Body of pancreas (tissue), 4 donors: ENCODE measurements at places on chromosomes 4 and X.

GRCh38 chr4:184819786-184820185 lies 6.0 kb downstream of the ACSL1 start:
- no peaks in the 10 kb centered on the region for H3K36me3 ChIP-seq
- no peak for DNase-seq
- peaks cover 33% of the 10 kb centered on the region for H3K4me1 ChIP-seq
- no peak overlapping the region for H3K27ac ChIP-seq
- no peak overlapping the region for H3K4me3 ChIP-seq

- no peaks in the 10 kb centered on the region for H3K27me3 ChIP-seq
- no peak overlapping the region for H3K27ac ChIP-seq
- H3K4me1 ChIP-seq, result peaks cover 16% of the 10 kb centered on the region
Observed at GRCh38 chr4:184309241-184310170, 91.8 kb upstream of the ENPP6 start.

GRCh38 chr4:123832173-123833026 lies 435.8 kb downstream of the SPRY1 start:
- no peaks in the 10 kb centered on the region for H3K4me1 ChIP-seq
- no peak for DNase-seq
- no peaks in the 10 kb centered on the region for H3K36me3 ChIP-seq
- no peak overlapping the region for H3K4me3 ChIP-seq

DNA sequence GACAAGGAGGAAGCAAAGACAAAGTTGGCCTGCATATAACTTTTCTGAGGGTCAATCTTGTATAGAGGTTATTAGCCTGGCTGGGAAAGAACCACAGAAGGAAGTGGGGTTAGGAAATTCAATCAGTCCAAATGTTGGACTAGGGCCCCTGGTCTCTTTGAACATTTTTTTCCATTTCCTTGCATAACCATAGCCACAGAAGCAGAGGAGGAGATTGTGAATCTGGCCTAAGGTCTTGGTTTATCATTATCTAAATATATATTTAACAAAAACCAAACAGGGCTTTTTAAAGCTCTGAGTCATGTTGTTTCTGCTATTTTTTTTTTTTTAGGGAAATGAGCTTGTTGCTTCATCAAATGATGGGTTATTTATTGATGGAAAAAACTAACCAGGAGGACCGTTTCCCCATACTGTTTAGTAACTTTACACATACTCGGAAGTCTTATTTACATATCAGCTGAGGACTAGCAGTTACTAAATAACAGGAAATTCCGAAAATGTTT lies 97.7 kb upstream of the ACSL4 start:
- no peaks in the 10 kb centered on the region for H3K36me3 ChIP-seq
- H3K27ac ChIP-seq, result peak overlapping the region; percentile 59
- peaks cover 9% of the 10 kb centered on the region for H3K4me1 ChIP-seq
- no peaks in the 10 kb centered on the region for H3K27me3 ChIP-seq
- no peak for DNase-seq
- H3K4me3 ChIP-seq, result no peak overlapping the region

DNA sequence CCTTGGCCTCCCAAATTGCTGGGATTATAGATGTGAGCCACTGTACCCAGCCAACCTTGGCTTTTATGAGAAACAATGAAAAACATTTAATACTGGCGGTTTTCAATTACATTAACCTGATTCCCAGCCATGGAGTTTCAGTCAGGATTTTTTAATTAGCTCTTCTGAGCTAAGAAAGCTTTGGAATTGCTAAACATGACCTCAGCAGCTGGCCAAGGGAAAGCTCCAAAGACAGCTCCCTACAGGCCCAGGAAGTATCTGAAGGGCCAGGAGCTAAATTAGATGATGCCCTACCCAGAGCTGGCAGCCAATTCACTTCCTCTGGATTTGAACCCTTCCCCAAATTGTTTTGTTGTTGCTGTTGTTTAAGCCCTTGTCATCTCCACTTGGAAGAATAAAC lies 26.5 kb upstream of the FUNDC1 start:
- H3K27me3 ChIP-seq, result no peaks in the 10 kb centered on the region
- no peak for DNase-seq
- H3K4me3 ChIP-seq, result no peak overlapping the region
- H3K27ac ChIP-seq, result no peak overlapping the region
- H3K4me1 ChIP-seq, result no peaks in the 10 kb centered on the region

- no peak overlapping the region for H3K27ac ChIP-seq
- no peaks in the 10 kb centered on the region for H3K27me3 ChIP-seq
- no peak for DNase-seq
- H3K4me3 ChIP-seq, result no peak overlapping the region
- H3K36me3 ChIP-seq, result no peaks in the 10 kb centered on the region
Observed at GRCh38 chrX:9370893-9371292, 94.0 kb upstream of the TBL1X start.

DNA sequence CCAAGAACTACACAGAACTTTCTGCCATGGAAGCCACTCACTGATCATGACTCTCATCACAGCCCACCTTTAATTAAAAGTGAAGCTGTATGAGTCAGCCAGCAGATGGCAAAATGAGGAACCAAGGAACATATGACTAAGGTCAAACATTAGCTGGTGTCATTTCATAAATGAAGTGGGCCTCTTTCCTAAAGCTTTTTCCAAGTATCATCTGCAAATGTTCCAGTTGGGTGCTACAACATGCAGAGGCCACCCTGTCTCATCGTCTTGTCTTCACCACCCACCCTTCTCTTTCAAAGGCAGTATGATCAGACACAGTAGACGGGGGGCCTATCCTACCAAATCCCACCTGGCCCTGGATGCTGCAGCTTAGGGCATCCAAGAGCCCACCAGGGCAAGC lies 9.2 kb upstream of the EOLA1 start:
- no peak overlapping the region for H3K4me3 ChIP-seq
- H3K27ac ChIP-seq, result no peak overlapping the region
- H3K36me3 ChIP-seq, result no peaks in the 10 kb centered on the region
- DNase-seq, result no peak
- no peaks in the 10 kb centered on the region for H3K27me3 ChIP-seq
- H3K4me1 ChIP-seq, result no peaks in the 10 kb centered on the region

DNA sequence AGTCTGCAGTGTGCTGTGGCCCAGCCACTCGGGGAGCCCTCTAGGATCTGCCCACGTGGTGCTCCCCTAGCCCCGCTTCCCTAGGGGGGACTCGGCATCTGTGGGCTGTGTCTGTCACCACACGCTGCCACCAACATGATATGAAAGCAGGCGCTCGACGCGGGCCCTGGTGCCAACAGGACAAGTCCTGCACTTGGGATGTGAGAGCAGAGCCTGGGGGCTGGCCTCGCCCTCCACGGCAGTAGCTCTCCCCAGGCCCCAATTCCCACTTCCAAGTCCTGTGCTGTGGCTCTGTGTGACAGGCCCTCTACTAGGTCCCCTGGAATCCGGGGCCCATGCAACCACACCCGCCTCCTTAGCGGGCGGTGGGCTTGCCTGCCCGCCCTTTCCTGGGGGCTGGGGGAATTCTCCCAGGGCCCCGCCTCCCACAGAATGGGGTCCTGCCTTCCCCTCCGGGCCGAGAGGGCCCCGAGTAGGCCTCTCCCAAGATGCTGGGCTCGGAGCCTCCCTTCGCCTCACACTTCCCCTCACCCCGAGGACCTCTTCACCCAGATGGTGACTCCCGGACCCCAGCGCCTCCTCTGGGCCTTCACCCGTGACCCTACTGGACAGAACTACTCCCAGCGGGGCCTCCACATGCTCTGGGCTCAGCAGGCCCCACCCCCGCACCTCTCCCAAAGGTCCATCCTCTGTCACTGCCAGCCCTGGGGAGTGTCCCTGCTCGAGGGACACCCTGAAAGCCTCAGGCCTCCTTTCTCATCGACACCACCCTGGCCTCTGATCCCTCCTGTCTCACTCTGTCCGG lies 11.2 kb downstream of the LRPAP1 start:
- H3K4me1 ChIP-seq, result no peaks in the 10 kb centered on the region
- peaks cover 36% of the 10 kb centered on the region for H3K36me3 ChIP-seq
- H3K27me3 ChIP-seq, result no peaks in the 10 kb centered on the region
- no peak overlapping the region for H3K4me3 ChIP-seq
- H3K27ac ChIP-seq, result no peak overlapping the region
- DNase-seq, result no peak

GRCh38 chrX:49282647-49283011 lies 13.0 kb downstream of the PPP1R3F start:
- DNase-seq, result no peak
- H3K4me1 ChIP-seq, result peaks cover under 1% of the 10 kb centered on the region
- H3K4me3 ChIP-seq, result no peak overlapping the region
- H3K27ac ChIP-seq, result no peak overlapping the region

- H3K4me3 ChIP-seq, result no peak overlapping the region
- H3K27ac ChIP-seq, result no peak overlapping the region
- no peaks in the 10 kb centered on the region for H3K36me3 ChIP-seq
- no peaks in the 10 kb centered on the region for H3K4me1 ChIP-seq
- H3K27me3 ChIP-seq, result no peaks in the 10 kb centered on the region
- no peak for DNase-seq
Observed at GRCh38 chr4:82553020-82553419, 8.8 kb downstream of the TMEM150C start.

GRCh38 chr4:37830640-37831039 lies 4.2 kb downstream of the PGM2 start:
- H3K27me3 ChIP-seq, result no peaks in the 10 kb centered on the region
- no peak overlapping the region for H3K4me3 ChIP-seq
- H3K36me3 ChIP-seq, result no peaks in the 10 kb centered on the region
- peaks cover 11% of the 10 kb centered on the region for H3K4me1 ChIP-seq
- no peak overlapping the region for H3K27ac ChIP-seq

- no peaks in the 10 kb centered on the region for H3K4me1 ChIP-seq
- no peak overlapping the region for H3K4me3 ChIP-seq
- H3K36me3 ChIP-seq, result no peaks in the 10 kb centered on the region
- DNase-seq, result no peak
- no peaks in the 10 kb centered on the region for H3K27me3 ChIP-seq
- no peak overlapping the region for H3K27ac ChIP-seq
Observed at GRCh38 chr4:29058531-29058930, 1661.6 kb upstream of the PCDH7 start.

DNA sequence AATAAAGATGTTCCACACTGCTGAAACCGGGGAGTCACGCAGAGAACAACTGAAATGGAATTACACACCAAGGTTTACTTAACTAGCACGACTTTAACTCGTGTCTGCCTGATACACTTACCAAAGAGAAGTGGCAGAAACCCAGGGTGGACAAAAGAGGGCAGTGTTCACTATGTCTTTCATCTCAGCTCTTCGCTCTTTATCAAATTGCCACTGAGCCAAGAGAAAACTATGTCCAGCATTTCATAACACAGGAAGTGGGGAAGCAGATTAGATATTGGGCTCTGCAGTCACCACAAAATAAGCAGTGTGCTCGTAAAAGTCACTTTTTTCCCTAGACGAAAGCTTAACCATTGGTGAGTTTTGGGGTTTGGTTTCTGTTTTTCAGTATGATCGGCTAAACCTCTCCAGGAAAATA lies 155.7 kb downstream of the CHIC2 start:
- H3K36me3 ChIP-seq, result no peaks in the 10 kb centered on the region
- H3K27me3 ChIP-seq, result no peaks in the 10 kb centered on the region
- peaks cover 20% of the 10 kb centered on the region for H3K4me1 ChIP-seq

DNA sequence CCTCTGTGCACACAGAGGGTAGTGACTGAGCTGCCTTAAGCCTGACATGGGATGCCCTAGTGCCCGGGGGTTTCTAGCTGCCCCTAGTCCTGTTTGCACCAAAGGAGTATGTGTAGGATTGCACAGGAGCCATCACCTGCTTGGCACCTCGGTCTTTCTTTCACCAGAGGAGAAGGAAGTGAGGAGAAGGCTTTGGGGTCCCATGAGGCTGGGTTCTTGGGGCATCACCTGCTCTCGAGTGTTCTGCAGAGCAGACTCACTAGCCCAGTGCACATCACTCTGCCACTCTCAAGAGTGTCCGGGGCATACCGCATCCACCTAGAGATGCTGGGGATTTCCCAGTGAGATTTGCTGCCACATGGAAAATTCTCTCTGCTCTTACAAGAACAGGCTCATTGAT lies 40.5 kb upstream of the GPR78 start:
- H3K27ac ChIP-seq, result no peak overlapping the region
- H3K4me1 ChIP-seq, result peaks cover 46% of the 10 kb centered on the region
- no peak for DNase-seq
- H3K4me3 ChIP-seq, result no peak overlapping the region

GRCh38 chr4:28916585-28916984 lies 1803.6 kb upstream of the PCDH7 start:
- H3K27ac ChIP-seq, result no peak overlapping the region
- no peak for DNase-seq
- H3K4me1 ChIP-seq, result no peaks in the 10 kb centered on the region
- H3K36me3 ChIP-seq, result no peaks in the 10 kb centered on the region
- no peak overlapping the region for H3K4me3 ChIP-seq

DNA sequence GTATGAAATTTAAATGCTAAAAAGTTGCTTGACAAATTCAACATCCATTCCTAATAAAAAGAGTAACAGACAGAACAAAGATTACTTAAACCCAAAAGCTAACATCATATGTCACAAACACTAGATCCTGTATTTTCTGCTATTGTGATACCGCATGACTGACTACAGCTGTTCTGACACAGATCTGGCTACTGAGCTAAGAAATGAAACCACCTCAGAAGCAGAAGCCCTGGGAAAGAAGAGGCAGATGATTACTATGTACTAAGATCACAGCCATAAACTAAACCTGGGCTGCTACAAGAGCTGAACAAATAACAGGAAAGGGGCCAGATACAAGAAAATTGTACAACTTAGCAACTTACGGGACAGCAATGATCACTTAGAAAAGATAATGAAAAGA lies 9.4 kb downstream of the LETM1 start:
- H3K27me3 ChIP-seq, result no peaks in the 10 kb centered on the region
- no peak overlapping the region for H3K27ac ChIP-seq
- no peaks in the 10 kb centered on the region for H3K36me3 ChIP-seq

DNA sequence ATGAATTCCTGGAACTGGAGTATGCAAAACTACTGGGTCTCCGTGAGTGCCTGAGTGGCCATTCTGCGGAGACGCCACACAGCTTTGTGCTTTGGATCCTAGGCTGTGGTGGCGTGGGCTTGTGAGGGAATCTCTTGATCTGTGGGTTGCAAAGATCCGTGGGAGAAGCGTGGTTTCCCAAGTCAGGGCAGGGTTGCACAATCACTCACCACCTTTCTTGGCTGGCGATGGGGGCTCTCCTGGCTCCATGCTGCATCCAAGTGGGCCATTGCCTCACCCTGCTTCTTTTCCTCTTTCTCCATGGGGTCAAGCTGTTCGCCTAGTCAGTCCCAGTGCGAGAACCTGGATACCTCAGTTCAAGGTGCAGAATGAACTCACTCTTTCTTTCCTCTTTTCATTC lies 62.5 kb downstream of the SLAIN2 start:
- no peak overlapping the region for H3K27ac ChIP-seq
- H3K4me3 ChIP-seq, result no peak overlapping the region
- H3K27me3 ChIP-seq, result no peaks in the 10 kb centered on the region
- H3K36me3 ChIP-seq, result no peaks in the 10 kb centered on the region
- DNase-seq, result no peak

DNA sequence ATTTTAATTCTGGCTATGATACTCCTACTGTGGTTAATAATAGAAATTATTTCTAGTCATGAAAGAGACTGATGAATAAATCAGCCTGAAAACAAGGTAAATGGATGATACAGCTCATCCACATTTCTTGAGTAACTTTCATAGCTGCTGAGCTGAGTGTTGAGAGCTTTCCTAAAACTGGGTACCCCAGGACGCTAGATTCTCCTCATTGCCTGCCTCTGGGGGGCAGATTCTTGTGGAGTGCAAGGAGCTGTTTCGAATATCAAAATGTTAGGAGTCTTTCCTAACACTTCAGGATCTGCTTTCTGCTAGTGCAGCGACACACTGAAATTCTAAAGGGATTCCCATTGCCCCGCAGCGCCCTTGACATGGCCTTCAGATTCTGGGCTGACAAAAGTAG lies 2.1 kb downstream of the MND1 start:
- H3K4me3 ChIP-seq, result no peak overlapping the region
- peaks cover 3% of the 10 kb centered on the region for H3K27me3 ChIP-seq
- DNase-seq, result no peak
- no peaks in the 10 kb centered on the region for H3K36me3 ChIP-seq
- H3K4me1 ChIP-seq, result peaks cover 20% of the 10 kb centered on the region
